ENCODE measurements at places on chromosomes 3 and 15. TPM values are rescaled to one million over a fixed set of nuclear protein-coding genes. Genes with fewer than 3 reads are reported as not detected.

GRCh38 chr3:46895204-46895660 lies 17.7 kb downstream of the PTH1R start:
- no peak for DNase-seq

DNA sequence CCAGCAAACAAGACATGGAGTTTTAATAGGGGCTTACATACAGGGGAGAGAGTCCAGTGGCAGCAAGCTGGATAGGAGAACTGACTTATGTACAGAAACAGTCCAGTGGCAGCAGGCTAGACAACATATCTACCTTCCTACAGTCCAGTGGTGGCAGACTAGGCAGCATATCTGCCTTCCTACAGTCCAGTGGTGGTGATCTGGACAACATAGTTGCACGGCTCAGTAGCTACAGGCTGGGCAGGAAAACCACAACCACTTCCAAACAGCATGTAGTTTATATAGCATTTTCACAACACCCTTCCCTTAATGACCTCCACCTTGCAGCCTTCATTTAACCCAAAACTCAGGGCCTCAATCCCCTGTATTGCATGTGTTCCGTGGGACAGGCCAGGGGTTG lies 181.3 kb upstream of the EIF1B start:
- no peak for DNase-seq

- no peak for DNase-seq
Measured at GRCh38 chr3:107416138-107416537, 38.9 kb downstream of the CCDC54 start.

DNA sequence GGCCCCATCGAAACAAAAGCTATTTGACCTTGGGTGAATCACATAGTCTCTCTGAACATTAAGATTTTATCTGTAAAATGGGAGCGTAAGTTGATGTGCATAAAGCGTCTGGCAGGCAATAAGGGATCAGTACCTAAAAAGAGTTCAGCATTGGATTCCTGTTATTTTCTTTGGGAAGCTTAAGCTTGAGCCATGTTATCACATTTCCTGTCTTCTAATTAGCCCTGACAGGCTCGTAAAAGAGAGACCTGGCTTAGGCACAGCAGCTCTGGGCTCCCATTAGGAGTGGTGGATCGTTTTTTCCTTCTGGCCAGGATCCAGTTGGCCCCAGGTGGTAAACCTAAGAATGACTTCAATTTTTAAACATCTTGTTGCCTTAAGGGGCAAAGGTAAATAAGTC lies 26.0 kb upstream of the CA12 start:
- DNase-seq: peak; percentile 55

DNA sequence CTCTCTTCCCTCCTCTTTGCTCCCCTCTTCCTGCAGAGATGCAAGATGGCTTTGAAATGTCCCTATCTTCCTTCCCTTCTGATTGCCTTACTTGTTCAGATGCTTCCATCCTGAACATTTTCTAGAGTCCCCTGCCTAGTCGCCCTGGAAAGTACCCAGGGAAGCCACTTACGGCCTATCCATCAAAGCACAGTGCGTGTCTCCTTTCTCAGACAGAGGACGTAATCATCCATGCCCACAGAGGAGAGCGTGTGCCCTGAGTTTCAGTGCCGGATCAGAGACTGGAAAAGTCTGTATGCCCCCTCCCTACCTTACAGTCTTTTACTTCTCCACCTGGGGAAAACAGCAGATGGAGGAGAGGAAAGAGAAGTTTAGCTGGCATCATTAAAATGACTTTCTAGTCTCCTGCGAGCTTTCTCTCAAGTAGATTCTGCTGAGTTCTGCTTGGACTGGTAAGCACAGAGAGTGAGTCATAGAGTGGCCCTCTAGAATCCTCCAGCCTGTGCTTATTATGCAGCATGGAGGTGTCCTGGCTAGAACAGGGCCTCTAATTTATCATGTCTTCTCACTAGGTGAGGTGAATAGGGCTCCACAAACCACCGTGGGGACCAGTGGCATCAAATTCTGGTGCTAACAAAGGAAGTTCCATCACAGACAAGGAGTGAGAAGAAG lies 114.6 kb downstream of the SLCO3A1 start:
- no peak for DNase-seq

DNA sequence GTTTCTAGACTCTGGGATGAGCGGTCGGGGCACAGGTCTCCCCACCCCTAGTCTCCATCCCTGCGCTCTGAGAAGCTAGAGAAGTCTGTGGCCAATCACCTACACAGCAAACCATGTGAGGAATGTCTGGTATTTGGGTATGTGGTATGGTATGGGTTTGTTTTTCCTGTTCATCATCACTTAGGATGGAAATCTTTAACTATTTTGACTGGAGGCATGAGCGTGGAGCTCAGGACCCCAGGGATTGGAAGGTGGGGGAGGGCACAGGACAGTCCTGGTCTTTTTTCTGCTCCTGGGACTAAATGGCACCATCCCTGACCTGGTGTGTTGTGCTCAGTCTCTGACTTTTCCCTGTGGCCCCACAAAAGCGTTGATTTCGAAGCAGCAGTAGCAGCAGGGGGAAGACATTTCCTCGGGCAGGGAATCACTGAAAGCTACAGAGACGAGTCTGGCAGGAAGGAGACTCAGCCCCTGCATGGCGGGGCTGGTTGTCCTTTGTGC lies 191.7 kb upstream of the TPM1 start:
- no peak for DNase-seq

DNA sequence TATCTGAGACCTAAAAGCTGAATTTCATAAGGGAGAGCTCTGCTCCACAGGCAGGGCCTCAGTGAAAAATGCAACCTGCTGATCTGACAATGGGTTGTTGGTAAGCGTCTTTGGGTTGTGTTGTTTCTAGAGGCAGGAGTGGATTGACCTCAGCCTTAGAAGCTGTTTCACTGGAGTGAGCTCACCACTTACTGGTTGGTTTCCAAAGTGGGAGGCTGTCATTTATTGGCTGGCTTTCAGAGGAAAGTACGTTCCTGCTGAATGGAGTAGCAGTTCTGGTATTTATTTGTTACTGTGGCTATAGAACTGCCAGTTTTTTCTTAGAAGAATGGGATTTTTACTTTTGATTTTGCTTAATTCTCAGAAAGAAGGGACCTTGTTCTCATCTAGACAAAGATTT lies 29.3 kb upstream of the COL6A5 start:
- no peak for DNase-seq

DNA sequence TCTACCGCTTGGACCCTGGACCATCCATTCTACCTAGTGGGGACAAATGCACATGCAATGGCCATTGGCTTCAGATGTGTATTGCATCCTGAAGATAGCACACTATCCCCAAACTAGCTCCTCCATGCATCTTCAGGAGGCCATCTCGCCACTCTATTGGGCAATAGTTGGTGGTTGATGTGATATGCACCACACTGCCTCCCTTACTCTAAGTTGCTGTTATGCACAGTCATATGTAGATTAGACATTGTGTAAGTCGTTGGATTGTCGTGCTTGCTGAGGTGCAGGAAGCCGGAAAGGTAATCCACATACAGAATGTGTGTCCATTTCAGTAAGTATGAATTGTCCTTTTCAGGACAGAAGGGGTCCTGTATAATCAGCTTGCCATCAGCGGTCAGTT lies 26.7 kb upstream of the PLA2G4D start:
- DNase-seq: no peak

DNA sequence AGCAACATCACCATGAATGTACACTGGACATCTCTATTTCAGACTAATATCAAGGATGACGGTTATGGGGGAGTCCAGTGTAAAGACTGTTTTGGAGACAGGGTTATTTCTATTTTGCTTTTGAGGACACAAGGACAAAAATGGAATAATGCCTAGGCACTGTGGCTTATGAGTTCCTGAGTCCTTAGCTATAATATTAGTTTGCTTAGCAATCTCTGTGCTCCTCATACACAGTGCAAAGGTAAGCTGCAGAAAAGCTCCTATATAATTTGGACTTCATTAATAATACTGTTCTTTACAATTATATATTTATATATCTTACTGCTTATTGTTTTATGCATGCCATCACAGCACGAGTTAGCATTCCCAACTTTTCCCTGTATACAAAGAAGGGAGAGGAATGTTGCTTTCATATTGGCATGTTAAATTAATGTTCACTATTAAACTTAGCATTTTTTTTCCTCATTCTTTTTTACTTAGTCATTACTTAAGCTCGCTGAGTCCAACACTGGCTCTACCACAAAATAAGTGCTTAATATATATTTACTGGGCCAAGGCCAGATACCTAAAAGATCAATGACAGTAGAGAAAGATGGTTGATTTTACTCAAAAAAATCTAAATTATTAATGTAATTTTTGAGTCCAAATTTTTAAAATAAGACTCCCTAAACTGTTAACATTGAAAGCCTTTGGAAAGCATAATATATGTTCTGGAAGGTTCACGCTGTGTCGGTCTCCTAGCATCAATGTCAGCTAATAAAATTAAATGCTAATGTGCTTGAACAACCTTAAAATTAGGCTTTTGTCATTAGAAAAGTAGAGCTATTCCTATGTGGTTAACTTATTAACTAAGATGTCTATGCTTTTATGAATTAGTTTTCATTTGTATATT lies 13.8 kb downstream of the THBS1 start:
- no peak for DNase-seq

GRCh38 chr15:61169275-61169903 lies 59.7 kb downstream of the RORA start:
- no peak for DNase-seq

DNA sequence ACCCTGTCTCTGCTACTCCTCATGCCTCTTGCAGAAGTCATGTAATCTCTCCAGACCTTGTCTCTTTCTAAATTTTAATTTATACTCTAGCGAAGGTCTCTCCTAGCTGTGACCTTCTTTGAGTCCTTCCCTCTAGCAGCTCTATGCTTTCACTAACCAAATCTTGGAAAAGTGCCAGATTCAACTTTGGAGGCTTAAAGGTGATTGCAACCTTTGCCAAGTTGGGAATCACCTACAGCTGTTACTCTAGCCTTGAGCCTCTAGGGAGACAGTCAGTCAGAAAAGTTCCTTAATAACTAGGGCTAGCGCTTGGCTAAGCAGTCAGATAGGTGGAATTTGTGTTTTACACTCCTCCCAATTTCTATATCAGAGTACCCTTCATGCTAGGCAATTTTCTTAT lies 46.1 kb upstream of the ABI3BP start:
- no peak for DNase-seq

- DNase-seq: no peak
Measured at GRCh38 chr15:101368861-101369642, 74.0 kb upstream of the SNRPA1 start.

DNA sequence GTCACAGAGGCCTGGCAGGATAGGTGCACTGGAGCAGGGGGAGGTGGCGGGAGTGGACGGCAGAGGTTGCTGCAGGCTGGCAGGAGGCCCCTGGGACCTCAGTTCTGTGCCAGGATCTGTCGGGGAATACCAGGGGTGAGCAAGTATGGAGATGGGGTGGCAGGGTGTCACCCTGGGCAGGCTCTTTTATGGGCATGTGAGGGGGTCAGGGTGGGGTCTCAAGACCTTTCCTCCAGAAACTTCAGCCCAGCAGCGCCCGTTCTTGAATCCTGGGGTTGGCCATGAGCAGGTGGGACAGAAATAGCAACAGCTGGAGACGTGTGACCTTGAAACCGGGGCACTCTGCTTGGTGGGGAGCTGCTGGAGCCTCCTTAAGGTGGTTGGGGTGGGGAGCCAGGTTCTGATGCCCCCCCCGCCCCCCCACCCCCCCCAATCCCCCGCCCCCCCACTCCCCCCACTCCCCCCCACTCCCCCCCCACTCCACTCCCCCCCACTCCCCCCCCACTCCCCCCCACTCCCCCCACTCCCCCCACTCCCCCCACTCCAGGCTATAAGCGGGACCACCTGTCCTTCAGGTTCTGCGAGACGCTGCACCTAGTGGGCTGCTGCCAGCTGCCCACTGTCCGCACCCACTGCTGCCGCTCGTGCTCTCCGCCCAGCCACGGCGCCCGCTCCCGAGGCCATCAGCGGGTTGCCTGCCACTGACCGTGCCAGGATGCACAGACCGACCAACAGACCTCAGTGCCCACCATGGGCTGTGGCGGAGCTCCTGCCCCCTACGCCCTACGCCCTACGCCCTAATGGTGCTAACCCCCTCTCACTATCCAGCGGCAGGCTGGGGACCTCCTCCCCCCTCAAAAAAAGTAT lies 84.9 kb downstream of the TBC1D2B start:
- DNase-seq: no peak

GRCh38 chr3:114519415-114519814 lies 225.6 kb downstream of the TIGIT start:
- DNase-seq: peak; percentile 38

- DNase-seq: no peak
Measured at GRCh38 chr3:74271541-74271940, 342.9 kb downstream of the CNTN3 start.

GRCh38 chr3:52600258-52600657 lies 63.9 kb downstream of the UQCC5 start:
- DNase-seq: no peak

DNA sequence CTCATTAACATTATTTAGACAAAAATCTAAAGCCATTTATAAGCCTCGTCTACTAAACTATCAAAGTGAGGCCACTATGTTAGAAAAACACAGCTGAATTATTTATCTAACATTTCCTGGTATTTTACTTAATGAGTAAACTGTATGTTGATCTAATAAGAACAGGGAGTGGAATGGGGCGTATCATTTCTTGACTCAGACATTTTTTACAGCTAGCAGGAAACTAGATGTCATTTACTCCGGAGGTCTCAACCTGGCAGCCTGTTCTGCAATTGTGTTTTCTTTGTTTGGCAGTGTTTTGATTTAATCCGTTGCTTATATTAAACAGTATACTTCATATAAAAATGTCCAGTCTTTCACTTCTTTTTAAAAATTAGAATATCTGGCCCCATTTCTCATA lies 79.1 kb upstream of the ABI3BP start:
- DNase-seq: no peak

DNA sequence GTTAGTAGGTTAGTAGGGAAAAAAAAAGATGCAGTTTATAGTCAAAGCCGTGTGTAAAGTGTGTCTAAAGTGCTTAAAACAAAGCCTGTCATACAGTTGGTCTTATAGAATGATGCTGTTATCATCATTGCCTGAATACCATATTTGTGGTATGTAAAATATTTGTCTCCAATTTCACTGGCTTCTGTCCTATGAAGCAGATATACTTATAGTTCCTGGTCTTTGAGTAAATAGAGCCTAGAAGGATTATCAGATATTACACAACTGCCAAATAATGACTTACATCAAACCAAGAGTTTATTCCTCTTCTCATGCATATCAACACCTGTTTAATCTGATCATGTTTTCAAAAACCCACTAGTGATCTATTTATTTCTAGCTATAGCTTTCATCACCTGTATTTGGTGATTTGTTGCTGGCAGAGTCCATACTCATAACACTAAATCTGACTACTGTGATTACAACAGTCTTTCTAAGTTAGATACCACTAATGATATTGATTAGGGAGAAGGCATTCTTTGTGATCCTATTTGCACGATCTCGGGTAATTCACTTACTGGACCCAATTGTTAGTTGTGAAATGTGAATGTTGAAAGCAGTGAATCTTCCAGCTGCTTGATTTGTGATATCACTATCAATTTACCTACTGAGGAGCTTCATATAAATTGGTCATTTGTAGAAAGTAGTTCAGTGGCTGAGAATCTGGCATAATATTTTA lies 413.7 kb downstream of the LPP start:
- no peak for DNase-seq

- DNase-seq: no peak
Measured at GRCh38 chr3:142960322-142960850, 3.1 kb downstream of the PAQR9 start.

SLC2A2 gene
- polyA plus RNA-seq: 18.7 TPM

GJD2 gene
- polyA plus RNA-seq: not detected

MYD88 gene
- polyA plus RNA-seq: 27.4 TPM

C3orf80 gene
- polyA plus RNA-seq: 0.39 TPM

CCR1 gene
- polyA plus RNA-seq: 2.5 TPM

POPDC2 gene
- polyA plus RNA-seq: 3.4 TPM

LRTM1 gene
- polyA plus RNA-seq: not detected

IL20RB gene
- 0.56 TPM for polyA plus RNA-seq
